ENCODE measurements at places on chromosomes 2 and 18.

DNA sequence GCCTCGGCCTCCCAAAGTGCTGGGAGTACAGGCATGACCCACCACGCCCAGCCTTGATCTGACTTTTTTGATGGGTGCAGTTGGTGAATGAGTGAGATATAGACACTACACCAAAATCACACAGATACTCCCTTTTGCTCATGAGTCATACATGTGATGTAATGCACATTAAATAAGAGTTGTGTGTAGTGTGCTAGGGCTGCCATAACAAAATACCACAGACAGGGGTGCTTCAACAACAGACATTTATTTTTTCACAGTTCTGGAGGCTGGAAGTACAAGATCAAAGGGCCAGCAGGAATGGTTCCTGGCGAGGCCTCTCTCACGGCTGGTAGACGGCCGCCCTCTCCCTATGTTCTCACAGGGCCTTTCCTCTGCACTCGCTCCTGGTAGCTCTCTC lies 46.6 kb downstream of the GBX2 start:
- no peak for DNase-seq

DNA sequence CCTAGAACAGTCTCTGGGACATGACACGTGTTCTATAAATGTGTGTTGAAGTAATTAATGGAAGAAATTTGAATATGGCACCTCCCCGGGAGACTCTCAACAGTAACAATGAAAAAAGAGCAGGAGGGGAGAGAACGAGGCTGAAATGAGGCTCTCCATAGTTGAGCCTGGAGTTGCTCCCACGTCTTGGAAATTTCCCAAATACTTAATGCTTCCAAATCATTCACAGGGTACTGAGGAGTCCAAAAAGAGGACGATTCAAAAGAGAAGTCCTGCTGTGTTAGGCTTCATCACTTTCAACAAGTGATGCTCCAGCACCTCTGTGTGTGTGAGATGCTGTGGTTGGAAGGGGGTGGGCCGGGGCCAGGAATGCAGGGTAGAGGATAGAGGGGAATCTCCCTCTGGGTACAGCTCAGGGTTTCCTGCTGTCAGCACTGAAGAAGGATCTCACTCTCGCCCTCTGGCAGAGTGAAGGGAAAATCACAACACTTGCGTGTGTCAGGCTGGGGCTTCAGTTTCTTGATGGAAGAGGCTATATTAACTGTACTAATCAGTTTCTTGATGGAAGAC lies 18.1 kb upstream of the ZNF407 start:
- no peak for DNase-seq

DNA sequence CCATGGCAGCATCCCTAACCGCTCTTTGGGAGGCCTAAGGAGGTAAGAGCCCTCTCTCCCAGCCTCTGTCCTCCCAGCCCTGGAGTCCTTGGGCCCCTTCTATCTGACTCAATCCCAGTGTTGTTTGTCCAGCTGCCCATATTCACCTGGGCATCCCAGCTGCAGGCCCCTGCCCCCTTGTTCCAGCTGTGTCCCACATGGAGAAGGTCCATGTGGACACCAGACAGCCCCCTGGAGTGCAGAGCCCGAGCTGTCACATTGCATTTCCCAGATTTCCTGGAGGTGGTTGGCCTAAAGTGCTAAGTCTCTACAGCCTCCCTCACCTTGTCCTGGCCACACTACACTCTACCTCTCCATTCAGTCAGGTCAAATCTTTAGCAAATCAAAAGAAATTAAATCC lies 42.5 kb downstream of the PSD4 start:
- DNase-seq: no peak

- no peak for DNase-seq
Measured at GRCh38 chr2:10504370-10504993, 56.4 kb upstream of the ODC1 start.

DNA sequence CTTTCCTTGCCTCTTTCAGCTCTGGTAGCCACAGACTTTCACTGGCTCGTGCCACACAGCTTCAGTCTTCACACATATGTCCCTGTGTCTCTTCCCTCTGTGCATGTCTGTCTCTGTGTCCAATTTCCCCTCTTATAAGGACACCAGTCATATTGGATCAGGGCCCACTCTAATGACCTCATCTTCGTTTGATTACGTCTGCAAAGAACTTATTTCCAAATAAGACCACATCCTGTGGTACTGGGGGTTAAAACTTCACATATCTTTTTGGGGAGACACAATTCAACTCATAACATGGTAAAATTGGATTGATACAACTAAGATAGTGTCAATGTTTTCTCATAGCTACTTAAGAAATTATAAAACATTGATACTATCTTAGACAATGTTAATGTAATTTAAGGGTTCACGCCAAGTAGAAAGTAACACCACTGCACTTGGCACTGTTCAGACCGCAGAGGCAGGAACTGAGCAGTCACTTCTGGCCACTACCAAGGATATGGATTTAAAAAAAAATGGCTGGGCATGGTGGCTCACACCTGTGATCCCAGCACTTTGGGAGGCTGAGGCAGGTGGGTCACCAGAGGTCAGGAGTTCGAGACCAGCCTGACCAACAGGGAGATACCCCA lies 119.6 kb upstream of the EPAS1 start:
- no peak for DNase-seq

DNA sequence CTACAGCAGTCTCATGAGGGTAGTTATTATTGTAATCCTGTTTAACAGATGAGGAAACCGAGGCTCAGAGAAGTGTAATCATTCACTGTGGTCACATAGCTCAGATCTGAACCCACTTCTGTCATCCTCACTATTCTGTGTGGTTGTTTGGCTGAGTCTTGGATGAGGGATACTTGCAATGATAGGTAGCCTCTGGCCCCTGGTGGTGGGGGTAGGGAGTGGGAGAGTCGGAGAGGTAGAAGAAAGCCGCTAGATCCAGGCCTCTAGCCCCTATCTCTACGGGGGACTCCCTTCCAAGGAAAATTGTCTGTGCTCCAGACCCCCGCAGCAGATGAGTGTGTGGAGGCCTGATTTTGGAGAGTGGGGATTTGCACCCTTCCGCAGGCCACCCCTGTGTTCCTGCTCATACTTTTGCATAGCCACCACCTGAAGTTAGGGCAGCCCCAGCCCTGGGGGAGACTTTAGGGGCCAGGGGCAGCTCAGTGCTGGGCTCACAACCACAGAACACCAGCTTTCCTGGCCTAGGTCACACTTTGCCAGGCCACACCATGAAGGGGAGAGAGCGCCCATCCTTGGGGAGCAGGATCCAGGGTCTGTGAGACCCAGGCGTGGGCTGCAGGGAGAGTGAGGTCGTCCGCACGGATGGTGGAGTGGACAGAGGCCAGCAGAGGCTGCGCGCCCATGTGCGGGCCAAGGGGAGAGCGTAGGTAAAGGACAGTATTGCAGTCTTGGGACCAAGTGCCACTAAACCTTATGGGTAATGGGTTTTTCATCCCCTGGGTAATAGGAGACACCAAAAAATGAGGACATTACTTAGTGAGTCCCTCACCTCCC lies 148.2 kb downstream of the GLI2 start:
- no peak for DNase-seq

- no peak for DNase-seq
Measured at GRCh38 chr2:128513116-128513960, 194.7 kb upstream of the HS6ST1 start.

DNA sequence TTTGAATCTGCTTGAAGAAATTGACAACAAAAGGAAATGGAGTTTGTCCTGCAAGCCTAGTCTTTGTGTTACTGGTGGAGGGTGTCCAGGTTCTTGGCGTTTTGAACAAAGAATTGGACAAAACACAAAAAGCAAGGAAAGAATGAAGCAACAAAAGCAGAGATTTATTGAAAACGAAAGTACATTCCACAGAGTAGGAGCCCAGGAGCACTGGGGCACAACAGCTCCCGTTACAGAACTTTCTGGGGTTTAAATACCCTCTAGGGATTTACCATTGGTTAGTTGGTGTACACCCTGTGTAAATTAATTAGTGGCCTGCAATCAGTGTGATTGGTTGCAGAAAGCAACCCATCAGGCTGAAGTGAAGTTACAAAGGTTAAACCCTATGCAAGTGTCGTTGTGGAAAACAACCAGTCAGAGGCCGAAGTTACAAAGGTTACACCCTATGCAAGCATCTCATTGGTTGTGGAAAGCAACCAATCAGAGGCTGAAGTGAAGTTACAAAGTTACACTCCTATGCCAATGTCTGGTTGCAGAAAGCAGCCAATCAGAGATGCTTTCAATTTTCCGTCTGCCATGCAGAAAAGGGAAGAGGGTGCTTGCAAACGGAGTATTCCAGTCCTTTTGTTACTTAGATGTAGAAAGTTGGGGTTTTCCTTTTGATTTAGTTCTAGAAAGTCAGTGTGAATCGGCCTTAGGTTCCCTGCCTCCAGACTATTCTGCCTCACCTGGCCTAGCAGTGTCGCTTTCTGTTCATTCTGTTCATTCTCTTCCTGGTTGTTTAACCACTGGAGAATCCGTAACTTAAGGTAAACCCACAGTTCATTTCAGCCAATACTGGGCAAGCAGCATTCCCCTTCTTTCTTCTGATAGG lies 47.6 kb upstream of the PTH2R start:
- no peak for DNase-seq

DNA sequence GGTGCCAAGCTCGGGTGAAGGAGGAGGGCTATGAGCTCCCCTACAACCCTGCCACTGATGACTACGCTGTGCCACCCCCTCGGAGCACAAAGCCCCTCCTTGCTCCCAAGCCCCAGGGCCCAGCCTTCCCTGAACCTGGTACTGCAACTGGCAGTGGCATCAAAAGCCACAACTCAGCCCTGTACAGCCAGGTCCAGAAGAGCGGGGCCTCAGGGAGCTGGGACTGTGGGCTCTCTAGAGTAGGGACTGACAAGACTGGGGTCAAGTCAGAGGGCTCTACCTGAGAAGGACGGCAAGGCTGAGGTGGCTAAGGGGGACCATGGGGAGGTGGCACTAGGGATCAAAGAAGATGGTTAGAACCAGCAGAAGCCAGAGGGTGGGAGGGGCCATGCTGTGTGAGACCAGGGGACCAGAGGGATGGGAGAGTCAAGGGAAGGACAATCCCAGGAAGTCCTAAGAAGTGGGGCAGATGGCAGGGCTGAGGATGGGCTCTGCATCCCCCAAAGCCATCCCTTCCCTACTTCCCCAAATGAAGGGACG lies 2.4 kb downstream of the DOK1 start:
- DNase-seq: no peak

DNA sequence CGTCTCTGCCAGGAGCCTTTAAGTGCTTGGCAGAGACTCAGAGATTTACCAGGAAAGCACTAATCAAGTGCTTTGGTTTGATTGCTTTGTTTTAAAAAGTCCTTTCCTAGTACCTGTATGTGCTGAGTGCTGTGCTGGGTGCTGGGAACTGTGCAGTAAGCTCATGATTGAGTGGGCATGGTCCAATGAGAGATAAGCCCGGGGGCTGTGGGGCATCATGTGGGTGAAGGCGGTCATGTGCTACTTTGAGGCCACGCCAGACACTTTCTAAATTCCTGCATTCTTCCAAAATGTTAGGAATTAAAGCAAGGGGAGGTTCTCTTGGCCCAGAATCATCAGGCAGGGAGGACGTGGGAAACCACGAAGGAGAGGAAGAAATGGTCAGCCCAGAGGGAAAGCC lies 109.0 kb downstream of the ACAA2 start:
- no peak for DNase-seq

DNA sequence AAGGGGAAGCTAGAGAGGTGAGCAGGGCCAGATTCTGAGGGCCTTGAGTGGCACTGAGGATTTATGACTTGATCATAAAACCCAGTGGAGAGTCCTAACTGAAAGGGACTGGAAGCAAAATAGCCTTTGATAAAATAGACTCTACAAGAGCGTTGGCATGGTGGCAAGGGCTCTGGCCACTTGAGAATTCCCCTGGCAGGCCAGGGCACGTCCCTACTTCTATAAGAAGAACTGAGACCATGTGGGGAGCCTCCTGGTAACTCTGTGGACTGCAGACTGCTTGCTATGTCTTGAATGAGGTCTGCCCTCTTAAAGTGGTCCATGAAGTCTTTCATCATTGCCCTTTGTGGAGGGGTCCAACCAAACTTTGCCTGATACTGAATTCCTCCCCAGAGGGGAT lies 324.8 kb downstream of the ALK start:
- DNase-seq: no peak

GRCh38 chr2:70513738-70514137 lies 39.9 kb downstream of the TGFA start:
- no peak for DNase-seq

DNA sequence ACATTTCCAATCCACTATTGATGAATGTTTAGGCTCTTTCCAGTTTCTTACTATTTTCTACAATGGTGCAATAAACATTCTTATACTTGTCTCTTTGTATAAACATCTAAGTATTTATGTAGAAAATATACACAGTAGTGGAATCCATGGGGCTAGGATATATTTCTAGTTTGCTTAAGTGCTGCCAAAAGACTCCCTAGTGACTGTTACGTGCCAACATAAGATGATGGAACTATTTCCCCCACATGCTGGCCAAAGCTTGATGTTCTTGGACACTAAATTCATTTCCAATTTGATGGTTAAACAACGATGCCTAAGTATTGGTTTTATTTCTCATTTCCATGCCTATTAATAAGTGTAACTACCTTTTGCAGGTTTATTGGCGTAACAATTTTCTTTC lies 378.4 kb upstream of the HNRNPA3 start:
- DNase-seq: no peak

DNA sequence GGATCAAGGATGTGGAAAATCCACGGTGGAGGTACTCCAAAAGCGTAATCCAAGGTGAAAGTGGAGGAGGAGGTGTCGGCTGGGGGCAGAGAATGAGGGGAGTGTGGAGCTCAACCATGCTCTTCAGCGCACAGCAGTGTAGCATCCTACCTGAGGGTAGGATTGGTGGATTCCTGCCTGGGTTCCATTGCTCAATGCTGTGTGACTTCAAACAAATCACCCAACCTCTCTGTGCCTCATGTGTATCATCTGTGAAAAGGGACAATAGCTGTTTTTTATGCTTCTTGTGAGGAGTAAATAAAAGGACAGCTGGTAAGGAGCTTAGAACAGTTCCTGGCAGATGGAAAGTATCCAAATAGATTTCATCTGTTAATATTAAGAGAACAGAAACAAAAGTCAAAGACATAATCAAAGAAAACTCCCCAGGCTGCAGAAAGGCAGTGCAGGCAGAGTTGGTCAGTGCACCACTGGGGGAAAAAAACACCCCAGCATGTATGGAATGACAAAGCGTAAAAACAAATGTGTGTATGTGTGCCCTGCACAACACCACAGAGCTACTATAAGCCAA lies 130.0 kb upstream of the HDAC4 start:
- no peak for DNase-seq

DNA sequence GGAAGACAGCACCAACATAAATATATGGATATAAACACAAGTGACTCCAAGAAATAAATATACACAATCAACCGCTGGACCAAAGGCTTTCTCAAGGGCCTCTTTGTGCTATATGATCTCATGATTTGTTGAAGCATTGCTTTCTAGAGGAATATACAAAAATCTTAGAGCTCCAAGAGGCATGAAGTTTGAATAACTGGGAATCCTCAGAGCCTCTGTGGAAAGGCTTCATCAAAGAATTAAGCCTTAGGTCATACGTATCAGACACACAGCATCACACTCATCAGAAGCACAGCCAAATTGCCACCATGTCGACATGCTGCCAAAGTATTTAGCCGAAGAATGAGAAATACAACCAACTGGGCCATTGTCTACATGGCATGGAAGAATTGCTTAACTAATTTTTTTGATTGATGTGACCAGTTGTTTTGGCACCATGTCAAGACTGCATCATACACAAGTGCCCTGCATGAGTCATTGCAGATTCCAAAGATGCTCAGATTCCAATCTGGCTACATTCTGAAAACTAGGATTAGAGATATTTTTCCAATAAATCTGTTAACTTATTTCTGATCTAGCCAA lies 860.6 kb upstream of the ZEB2 start:
- no peak for DNase-seq

All from stimulated activated CD8-positive, alpha-beta memory T cell treated with anti-CD3 and anti-CD28 coated beads, Interleukin-4, amount 100 ng/mL, for 1 hour (primary cell).